Nucleus accumbens (tissue), 56 donors: ENCODE measurements at places on chromosomes 7 and 10.

DNA sequence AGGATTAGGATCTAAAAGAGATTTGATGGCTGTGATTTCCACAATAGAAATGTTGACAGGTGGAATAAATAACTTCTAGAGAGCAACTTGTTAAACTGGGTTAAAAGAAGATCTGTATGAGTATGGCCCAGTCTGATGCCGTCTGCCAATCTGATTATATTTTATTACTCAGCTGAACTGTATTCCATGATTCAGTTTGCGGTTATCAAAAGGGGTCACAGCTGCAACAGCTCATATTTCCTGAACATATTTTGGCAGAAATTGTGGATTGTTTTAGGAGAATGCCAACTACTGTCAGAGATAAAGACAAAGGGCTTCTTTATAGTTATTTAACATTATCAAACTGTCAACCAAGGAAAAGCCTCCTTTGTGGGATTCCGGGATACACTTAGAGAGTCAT lies 244.8 kb upstream of the MINDY3 start:
- no peak for DNase-seq

DNA sequence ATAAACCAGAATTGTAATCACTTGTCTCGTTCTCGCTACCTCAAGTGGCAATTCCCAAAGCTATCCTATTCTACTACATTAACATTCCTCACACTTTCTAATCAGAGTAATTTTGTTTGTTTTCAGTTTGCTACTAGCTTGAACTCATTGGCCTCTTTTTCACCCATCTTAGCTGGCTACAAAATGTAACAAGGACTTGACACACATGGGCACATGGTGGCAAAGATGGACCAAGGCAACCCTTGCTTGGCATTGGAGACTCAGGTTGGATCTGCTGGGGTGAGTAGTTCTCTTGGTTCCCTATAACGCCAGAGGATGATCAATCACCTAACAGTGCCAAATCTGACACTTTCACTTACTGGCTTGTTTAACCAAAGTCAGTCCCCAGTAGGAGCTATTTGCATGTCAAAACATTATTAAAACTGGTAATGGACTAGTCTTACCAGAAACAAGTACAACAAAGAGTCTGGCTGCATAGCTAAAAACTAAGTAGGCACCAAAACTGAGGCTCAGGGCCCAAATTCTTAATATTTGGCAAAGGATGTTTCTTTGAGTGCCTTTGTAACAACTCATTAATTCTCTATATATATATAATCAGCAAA lies 1.9 kb downstream of the USP6NL start:
- no peak for DNase-seq

GRCh38 chr7:48088559-48089045 lies 463 bp upstream of the UPP1 start:
- no peak for DNase-seq

- DNase-seq = no peak
These were observed 171.1 kb downstream of the FAM107B start for GRCh38 chr10:14603534-14604102.

DNA sequence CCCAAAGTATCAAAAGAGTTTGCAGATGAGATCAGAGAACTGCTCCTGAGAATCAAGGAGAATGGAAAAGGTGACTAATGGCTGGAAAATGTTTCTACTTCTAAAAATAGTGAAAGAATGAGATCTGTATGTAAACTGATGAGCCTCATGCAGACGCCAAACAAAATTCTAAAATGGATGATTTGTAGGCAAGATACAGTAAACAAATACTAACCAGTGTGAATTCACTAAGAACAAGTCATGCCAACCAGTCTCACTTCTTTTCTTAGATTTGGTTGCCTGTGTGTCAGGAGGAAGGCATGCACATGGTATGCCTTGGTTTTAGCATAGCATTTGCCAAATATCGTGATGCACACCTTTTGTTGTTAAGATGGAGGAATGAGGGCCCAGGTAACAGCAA lies 94.9 kb upstream of the PIK3CG start:
- DNase-seq = no peak

- no peak for DNase-seq
These were observed 47.7 kb downstream of the HHEX start for GRCh38 chr10:92737484-92737883.

DNA sequence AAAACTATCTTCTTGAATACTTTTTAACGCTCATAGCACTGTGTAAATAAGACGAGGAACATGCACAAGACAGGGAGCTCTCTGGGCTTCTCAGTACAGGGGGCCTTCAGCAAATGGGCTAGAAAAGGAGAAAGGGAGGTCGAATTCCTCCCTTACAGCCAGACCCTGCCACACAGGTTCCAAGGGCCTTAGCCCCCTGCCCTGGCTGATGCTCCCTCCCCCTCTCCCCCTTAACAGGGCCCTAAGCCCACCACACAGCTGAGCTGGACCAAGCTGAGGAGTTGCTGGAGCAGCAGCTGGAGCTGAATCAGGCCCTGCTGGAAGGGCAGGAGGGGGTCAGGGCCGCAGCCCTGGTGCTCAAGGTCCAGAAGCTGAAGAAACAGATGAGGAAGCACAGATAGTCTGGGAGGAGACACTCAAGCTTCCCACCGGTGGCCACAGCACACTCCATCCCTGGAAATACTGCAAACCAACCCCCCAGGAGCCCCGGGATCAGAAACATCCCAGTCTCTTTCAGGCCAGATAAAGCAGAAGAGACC lies 153.9 kb downstream of the SNX13 start:
- no peak for DNase-seq

DNA sequence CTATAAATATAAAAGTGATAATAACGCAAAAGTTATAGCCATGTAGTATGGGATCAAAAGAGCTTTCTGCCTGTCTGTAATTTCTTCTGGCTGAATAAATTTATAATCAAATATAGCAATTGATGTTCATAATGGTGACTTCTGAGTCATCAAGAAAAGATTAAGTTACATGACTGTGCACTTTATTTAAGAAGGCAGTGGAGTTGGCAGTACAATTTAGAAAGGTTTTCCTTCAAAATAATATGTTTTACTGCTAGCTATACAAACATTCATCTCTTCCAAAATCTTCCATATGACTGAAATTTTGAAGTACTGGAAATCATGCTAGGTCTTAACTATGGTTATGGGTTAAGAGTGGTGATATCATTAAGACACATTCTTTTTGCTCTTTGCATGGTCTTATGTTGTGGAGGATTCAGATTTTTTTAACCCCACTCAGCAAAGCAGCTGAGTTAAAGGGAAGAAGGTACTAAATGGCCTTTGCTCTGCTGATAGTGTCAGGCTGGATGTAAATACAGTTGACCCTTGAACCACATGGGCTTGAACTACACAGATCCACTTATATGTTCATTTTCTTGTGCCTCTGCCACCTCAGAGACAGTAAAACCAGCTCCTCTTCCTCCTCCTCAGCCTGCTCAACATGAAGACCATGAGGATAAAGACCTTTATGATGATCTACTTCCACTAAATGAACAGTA lies 323.6 kb downstream of the BBS9 start:
- no peak for DNase-seq

DNA sequence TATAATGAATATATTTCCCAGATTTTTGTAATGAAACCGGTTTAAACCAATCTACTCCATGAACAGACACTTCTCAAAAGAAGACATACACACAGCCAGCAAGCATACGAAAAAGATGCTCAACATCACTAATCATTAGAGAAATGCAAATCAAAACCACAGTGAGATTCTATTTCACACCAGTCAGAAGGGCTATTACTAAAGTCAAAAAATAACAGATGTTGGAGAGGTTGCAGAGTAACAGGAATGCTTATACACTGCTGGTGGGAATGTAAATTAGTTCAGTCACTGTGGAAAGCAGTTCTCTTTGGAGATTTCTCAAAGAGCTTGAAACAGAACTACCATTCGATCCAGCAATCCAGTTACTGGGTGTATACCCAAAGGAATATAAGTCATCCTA lies 240.7 kb downstream of the TSPAN12 start:
- no peak for DNase-seq

GRCh38 chr7:135147341-135147898 lies 452 bp upstream of the TMEM140 start:
- DNase-seq = no peak

DNA sequence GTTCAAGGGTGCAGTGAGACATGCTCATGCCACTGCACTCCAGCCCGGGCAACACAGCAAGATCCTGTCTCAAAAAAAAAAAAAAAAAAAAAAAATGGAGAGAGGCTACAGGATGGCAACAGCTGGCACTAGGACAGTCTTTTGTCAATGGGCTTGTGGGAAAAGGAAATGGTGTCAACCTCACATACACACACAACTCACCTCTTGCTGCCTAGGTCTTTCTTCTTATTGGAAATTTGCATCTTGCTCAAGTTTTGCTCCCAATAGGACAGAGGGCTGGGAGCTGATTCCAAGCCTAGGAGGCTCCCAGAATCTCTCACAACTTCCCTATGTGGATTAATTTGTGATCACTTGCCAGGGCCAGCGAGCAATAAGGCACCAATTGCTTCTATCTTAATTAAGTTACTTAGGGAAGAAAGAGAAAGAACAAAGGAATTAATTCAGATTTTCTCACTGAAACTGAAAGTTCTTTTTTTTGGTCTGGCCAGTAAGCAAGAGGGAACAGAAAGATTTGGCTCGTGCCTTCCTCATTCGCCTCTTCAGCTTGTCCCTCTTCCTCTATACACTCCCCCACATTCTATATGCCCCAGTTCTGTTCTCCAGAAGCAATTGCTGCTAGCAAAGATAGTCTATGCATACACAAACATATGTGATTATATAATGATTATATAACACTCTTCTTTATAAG lies 33.8 kb downstream of the MAP3K8 start:
- DNase-seq = no peak

DNA sequence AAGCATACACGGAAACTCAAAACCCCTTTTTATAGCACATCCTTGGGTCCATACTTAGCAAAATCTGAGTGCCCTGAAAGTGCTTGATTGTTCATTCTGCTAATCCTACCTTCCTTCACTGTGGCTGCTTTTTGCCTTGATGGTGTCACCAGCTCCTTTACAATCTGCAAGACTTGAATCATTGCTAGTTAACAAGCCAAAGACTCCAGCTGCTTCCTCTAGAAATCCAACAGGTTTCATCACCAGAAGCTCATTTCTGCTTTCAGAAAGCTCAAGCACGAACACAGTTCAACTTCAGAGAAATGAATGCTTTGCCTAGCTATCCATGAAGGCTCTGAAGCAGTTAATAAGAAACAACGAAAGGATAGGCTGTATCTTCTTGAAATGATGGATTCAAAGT lies 38.0 kb downstream of the USP6NL start:
- no peak for DNase-seq

DNA sequence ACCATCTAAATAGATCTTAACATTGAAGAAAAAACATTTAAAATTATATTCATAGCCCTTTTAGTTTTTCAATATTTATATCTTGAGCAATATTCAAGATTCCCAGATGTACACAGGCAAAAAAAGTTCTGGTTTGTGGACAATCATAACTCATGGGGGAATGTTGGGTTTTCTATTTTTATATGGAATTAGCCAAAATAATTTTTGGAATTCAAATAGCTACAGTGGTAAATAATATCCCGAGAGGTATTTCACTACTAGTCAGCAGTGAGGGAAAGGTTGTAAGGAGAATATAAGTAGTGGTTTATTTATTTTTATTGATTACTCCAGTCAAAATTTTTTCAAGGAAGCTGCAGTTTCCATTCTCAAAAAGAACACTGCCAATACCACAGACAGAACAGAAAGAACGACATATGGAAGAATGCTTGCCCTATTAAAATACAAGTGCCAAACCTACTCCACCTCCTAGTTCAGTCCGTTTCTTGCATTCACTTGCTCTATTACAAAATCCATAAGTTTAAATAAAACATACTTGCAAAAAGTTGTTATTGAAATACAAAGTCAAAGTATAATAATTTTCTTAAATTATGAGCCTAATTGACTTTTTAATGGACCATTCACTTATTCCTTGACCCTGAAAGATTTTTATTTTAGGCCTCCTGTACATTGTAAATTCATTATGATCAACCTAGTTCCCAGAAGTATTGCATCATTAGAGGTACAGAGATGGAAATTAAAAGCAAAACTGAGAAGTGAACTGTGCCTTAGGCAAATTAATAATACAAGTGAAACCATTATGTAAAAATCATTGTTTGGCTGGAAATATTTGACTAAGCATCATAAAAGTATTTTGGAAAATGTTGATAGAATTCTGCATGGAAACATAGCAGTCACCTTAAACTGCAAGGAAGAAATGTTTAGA lies 533.2 kb downstream of the PARD3 start:
- DNase-seq = no peak

GRCh38 chr10:33571616-33572015 lies 237.1 kb upstream of the NRP1 start:
- DNase-seq = no peak
